ENCODE measurements at places on chromosomes 7 and 10.

- DNase-seq: peak; percentile 17
Measured at GRCh38 chr7:30226614-30227268, 57.7 kb upstream of the ZNRF2 start.

- DNase-seq: no peak
Measured at GRCh38 chr7:38975944-38976392, 1.7 kb upstream of the POU6F2 start.

GRCh38 chr7:114922026-114922651 lies at the start of gene MDFIC:
Gene MDFIC, plus strand, starts transcription at chr7:114922094. Its CDS starts 940 bp downstream, at chr7:114923034.
- peak; percentile 11 for DNase-seq

DNA sequence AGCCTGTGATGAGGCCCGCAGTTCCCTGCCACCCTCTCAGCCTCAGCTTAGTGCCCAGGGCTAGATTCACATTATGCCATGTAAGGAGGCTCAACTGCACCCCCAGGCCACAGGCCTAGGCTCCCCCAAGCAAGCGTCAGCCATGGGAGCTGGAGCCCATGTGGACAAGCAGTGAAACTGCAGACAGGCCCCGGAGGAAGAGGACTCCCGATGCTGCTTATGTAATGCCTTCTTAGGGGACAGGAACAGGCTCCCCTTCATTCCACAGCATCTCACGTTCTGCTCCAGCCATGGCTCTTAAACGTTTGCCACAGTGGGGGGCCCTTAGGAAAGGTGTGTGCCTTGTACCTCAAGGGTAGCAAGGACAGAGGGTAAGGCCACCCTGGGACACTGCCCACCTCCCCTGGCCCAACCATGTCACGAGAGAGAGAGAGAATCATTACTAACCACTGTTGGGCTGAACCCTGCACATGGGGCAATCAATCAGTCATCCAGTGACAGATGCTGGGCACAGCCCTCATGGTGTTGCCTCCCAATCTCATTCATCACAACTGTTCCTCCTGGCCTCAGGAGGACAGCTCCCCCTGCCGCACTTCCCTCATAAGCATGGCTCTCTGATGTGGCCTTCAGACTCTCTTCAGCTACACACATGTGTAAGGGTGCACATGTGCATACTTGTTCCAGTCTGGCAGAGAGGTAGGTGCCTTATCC lies 263.0 kb downstream of the GRID1 start:
- DNase-seq: no peak

GRCh38 chr10:94349327-94349726 lies 13.4 kb downstream of the NOC3L start:
- DNase-seq: no peak

GRCh38 chr7:51249991-51250390 lies 66.6 kb downstream of the COBL start:
- DNase-seq: no peak

DNA sequence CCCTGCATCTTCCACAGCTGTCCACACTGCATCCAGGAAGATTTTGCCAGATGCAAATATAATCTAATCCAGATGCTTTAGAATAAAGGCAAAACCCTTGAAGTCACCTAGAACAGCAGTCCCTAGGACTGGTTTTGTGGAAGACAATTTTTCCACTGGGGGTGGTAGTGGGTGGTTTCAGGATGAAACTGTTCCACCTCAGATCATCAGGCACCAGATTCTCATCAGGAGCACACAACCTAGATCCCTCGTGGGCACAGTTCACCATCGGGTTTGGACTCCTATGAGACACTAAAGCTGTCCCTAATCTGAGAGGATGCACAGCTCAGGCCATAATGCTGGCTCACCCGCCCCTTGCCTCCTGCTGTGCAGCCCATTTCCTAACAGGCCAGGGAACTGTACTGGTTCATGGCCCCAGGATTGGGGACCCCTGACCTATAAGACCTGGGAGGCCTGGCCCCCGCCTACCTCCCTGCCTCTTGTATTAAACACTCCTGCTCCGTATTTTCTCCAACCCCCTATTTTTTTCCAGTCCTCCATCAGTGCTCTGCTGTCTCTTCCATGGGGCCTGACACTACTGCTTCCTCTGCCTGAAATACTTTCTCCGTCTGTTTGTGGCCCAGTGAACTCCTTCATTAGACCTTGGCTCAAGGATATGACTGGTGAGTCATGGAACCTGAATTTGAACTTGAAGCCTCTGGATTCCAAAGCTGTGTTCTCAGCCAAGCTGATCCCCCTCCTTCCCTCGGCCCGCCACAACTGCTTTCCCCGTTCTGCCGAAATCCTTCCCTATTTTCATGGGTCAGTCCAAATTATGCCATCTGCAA lies 79.9 kb upstream of the RHEB start:
- DNase-seq: no peak

- no peak for DNase-seq
Measured at GRCh38 chr7:84331616-84332015, 137.0 kb upstream of the SEMA3A start.

- no peak for DNase-seq
Measured at GRCh38 chr10:98295907-98296306, 27.9 kb upstream of the LOXL4 start.

DNA sequence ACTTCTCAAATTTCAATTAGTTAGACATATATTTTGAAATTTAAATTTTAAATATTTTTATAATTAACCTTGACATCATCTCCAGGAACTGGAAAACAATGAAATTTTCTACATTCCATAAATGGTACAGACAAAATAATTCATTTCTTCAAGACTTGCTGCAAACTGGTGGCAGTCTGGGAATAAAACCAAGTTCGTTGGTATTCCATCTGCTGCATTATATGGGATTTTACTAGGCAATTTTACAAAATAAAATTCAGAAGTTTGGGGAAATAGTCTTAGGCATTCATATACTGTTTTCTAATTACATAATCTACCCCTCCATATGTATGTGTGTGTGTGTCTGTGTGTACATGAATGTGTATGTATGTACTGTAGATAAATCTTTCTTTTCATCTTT lies 984.6 kb upstream of the KCND2 start:
- no peak for DNase-seq

- no peak for DNase-seq
Measured at GRCh38 chr10:34596351-34596750, 218.7 kb downstream of the PARD3 start.

- DNase-seq: no peak
Measured at GRCh38 chr10:32084185-32084851, 28.1 kb upstream of the KIF5B start.

- DNase-seq: no peak
Measured at GRCh38 chr10:58700591-58700990, 187.9 kb downstream of the BICC1 start.

- DNase-seq: no peak
Measured at GRCh38 chr7:6612819-6613218, 2.6 kb upstream of the ZNF853 start.

- no peak for DNase-seq
Measured at GRCh38 chr10:104069613-104070012, 16.1 kb downstream of the COL17A1 start.

GRCh38 chr7:142153400-142153799 lies 41.9 kb downstream of the MGAM2 start:
- peak; percentile 17 for DNase-seq

DNA sequence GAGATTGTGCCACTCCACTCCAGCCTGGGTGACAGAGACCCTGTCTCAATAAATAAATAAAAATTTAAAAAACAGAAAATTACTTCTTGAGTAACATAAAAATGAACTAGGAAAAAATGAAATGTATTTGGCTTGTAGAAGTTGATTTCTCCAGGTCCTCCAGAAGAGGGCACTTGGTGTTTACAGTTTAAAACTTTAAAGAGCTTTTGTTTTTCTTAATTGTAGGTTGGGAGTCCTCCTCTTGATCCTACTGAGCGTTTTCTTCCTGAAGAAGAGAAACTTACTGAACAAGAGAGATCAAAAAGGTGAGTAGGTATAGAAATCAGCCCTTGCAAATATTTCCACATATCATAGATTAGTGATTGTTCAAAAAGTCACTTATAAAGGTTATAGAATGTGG lies 16.2 kb downstream of the KIFBP start:
- no peak for DNase-seq

DNA sequence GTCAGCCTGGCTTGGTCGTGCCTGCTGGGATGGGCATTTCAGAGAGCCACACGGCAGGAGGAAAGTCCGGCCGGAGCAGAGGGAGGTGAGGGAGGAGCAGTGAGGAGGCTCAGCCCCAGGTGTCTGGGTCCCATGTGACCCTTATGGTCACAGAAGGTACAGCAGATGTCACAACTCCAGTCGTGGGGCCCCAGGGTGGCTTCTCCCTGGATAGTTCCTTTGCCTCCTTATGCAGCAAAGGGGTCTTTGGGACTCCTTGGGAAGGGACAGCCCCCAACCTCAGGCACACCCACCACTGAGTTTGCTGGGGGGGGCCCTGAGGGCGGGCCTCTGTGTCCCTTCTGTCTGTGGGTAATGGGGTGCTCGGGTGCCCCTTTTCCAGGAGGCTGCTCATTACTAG lies 19.6 kb upstream of the PRKAG2 start:
- no peak for DNase-seq

DNA sequence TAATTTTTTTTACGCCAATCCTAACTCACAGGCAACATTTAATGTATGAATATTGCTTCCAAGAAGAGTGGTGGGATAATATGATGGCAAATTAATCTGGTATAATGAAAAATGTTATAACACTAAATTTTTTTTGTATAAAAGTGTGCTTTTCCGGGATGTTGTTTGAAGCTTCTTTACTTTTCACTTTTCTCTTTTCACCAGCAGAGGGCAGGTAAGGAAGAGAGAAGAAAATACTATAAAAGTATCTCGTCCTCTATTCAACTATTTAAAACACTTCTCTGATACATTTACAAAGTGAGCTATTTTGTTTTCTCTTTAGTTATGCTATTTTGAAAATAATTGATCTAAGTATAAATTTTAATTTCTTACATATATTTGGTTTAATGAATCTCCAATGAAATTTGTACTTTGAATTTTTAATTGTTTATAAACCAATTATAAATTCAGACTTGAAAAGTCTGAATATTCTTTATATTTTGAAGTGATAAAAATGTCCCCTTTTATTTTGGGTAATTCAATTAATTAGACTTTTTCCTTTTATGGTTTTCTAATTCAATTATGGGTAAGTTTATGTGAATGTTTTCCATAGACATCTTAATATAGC lies 20.7 kb upstream of the CFTR start:
- DNase-seq: peak; percentile 41

DNA sequence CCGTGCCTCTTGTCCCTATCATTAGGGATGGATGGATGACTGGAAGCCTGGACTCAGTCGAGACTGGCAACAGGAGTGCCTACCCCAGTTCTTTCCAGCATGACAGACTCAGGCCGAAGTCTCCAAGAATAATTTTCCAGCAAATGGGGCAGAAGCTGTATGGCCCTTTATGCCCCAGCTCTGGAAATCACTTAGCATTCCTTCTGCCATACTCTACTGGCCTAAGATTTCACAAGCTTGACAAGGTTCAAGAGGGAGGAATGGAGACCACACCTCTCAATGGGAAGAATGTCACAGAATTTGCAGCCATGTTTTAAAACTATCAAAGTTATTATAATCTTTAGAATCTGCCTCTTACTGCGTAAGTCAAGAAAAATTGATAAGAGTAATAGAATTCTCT lies 39.0 kb upstream of the RTKN2 start:
- DNase-seq: no peak

- DNase-seq: no peak
Measured at GRCh38 chr7:1659696-1660095, 10.4 kb upstream of the ELFN1 start.

- no peak for DNase-seq
Measured at GRCh38 chr10:8044908-8045725, 9.4 kb upstream of the GATA3 start.

GRCh38 chr7:92632791-92633190 lies 42.6 kb upstream of the FAM133B start:
- no peak for DNase-seq

- DNase-seq: no peak
Measured at GRCh38 chr10:11638055-11638698, 26.7 kb upstream of the USP6NL start.

DNA sequence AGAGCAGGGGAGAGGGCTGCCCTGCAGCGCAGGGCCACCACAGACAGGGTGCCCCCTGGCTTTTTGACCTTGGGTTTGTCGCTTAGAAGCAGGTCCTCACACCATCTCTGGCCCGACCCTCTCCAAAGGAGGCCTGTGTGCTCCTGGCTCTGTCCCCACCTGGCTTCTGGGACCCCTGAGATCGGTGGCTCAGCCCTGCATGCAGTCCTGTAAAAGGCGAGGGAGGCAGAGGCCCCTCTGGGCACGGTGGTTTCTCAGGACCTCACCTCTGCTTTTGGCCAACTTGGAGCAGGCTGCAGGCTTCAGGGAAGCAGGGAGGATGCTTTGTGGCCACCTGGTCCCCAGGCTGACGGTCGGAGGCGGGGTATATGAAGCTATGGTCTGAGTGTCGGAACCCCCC lies 21.4 kb downstream of the WDR86 start:
- DNase-seq: no peak

DNA sequence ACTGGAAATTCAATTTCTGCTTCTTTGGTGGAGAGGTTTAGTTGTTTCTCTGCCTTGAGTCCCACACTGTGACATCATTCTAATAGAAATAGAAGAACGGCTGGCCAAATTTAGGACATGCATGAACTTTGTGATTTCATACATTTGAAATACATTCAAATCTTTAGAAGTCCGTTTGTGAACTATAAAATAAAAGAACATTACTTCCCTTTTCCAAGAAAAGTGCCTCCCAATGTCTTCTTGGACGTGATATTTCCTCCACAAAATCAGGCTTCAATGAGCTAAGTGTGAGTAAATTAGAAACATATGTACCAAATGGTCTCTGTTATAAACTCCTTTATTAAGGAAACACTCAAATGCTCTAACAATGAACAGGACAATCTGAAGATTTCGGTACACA lies 314.5 kb upstream of the AKR1E2 start:
- no peak for DNase-seq

- DNase-seq: no peak
Measured at GRCh38 chr7:7810826-7811225, 92.4 kb upstream of the RPA3 start.

- no peak for DNase-seq
Measured at GRCh38 chr10:132571650-132572544, 34.3 kb downstream of the INPP5A start.

GRCh38 chr10:72810976-72811375 lies 82.6 kb upstream of the OIT3 start:
- DNase-seq: no peak

DNA sequence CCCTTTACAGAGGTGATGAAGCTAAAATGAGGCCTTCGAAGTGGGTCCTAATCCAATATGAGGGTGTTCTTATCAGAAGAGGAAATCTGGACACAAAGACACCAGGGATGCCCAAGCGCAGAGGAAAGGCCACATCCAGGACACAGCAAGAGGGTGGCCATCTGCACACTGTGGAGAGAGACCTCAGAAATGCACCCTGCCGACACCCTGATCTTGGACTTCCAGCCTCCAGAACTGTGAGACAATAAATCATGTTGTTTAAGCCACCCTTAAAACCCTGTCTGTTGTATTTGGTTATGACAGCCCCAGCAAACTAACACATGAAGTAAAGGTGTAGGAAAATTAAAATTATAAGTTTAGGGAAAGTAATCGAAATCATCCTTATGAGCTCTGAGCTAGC lies 64.0 kb downstream of the CDC123 start:
- DNase-seq: no peak

DNA sequence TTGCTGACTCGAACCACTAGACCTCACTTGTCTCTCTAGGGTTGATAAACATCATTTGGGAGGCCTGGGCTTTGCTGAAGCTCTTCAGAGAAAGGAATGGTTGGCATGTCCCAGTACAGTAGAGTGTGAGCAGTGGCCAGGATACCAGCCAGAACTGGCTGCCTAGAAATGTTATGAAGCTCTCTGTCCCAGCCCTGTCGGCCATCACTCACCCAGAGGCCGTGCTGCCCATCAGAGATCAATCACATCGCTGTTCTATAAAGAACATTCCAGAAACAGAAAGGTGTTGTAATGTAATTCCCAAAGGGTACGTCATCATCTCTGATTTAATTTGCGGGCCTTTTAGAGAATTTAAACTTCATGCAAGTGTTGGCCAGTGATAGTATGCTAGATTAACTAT lies 111.5 kb downstream of the PRPF18 start:
- DNase-seq: no peak

All from NCI-H748 treated with DMSO at 0.1 percent for 48 hours (cell line).